GM23248 (cell line): ENCODE measurements at places on chromosomes 16 and 17. TPM values are rescaled to one million over a fixed set of nuclear protein-coding genes. Genes with fewer than 3 reads are reported as not detected.

Gene MYL11
- total RNA-seq = not detected in 2 replicates

Gene LHX1
- not detected in 2 replicates for total RNA-seq

Gene CD300LG
- not detected in 2 replicates for total RNA-seq

Gene TMC8
- total RNA-seq = not detected in 2 replicates

Gene HASPIN
- total RNA-seq = 1.9 and 3.0 TPM in 2 replicates

Gene ZNF75A
- total RNA-seq = 17.2 and 29.1 TPM in 2 replicates

Gene HSPB9
- total RNA-seq = not detected in 2 replicates

Gene CACNG5
- not detected in 2 replicates for total RNA-seq

Gene DHRS7C
- not detected in 2 replicates for total RNA-seq
